ENCODE measurements at places on chromosomes 7 and 10.

GRCh38 chr7:101591504-101591903 lies 37.6 kb downstream of the MYL10 start:
- no peak for DNase-seq

DNA sequence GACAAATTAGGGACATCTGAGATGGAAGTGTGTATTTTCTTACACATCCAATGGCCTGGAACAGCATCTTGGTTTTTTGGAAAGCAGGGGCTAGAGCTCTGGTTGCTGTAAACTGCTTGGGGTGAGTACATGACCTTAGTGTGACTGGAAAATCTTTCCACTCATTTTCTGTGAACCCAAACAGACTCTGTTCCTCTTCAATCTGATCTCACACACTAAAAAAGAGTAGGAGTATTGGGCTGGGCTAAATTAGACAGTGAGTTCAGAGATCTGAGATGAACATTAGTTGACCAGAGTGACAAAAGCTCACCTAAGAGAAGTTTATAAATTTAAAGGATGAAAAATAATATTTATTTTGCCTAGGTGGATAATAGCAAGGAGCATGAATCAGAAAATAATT lies 59.2 kb downstream of the OR13A1 start:
- no peak for DNase-seq

- DNase-seq, result no peak
These were observed 282.4 kb downstream of the HPSE2 start for GRCh38 chr10:98953251-98953650.

DNA sequence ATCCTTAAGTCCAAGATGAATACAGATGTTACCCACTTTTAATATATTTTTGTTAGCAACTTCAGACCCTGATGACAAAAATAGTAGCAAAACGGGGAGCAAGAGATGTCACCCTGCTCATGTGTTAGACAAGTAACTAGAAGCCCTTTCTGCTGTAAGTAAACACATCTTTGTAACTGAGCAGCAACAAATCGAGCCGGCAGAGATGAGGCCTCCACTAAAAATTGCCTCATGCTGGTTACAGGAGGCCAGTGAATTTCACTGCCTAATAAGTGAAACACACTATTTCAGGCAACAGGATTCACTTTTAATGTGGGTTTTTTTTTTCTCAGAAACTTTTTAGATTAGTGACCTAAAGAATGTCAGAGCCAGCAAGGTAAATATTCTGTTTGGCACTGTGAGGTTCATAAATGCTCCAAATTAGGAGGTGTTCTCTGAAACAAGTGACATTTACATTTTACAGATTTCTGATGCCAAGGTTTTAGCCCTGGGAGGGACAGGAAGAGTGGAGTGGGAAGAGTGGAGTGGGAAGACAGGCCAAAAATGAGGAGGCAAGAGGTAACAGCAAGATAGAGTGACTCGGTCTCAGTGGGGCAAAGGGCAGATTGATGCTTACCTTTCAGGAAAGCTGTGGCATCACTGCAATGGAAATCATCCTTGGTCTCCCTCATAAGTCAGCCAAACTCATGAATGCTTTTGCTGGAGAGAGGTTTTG lies 53.6 kb upstream of the LRRC17 start:
- no peak for DNase-seq

GRCh38 chr7:157676456-157677255 lies 339.9 kb downstream of the DNAJB6 start:
- DNase-seq, result no peak

- no peak for DNase-seq
These were observed 24.9 kb downstream of the PAXIP1 start for GRCh38 chr7:154978017-154978416.

DNA sequence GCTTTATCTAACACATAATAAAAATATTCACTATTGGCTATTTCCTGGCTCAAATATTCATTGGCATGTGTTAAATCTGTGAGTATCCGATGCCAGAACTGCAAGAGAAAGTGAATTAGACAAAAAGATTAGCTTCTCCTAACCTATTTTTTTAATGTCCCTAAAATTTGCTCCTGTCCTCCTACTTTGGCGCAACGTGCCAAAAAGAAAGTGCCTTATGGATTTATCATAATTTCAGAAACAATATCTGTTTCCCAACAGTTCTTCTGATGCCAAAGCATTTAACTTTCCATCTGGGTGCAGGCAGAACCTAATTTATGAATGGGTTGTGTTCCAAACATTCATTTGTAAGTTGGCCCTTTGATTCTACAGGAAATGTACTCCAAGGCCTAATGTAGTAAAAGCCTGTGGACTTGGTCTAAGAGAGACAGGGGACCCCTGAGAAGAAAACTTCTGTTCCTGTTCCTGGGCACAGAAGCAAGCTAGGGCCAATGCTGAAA lies 15.4 kb downstream of the PIP4K2A start:
- DNase-seq, result no peak

DNA sequence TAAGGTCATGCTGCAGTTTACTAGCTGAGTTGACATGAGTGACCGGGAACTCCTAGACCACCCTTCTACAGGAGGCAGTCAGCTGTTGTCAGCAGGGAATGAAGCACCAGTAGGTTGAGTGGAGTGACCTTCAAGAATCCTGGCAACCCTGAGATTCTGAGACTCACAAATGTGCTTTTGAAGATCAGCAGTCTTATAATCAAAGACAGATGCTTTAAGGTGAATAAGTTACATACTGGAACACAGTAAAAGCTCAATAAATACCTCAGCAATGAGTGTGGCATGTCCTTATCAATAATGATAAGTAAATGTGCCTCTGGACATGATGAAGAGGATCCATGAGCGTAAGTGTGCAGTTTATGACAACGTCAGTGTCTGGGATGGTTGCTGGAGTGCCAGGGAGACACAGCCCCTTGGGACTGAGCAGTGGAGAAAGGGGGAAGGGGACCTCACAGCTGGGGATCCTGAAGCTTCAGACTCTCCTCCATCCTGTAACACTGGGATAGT lies 11.9 kb upstream of the OR6V1 start:
- no peak for DNase-seq

GRCh38 chr7:137408126-137408525 lies 64.6 kb upstream of the PTN start:
- DNase-seq, result no peak

- DNase-seq, result no peak
These were observed 399.7 kb upstream of the ETV1 start for GRCh38 chr7:14389181-14389591.

- peak; percentile 34 for DNase-seq
These were observed 196.8 kb downstream of the SKAP2 start for GRCh38 chr7:26667514-26668133.

- DNase-seq, result no peak
These were observed 214.3 kb downstream of the NRG3 start for GRCh38 chr10:82089327-82089726.

DNA sequence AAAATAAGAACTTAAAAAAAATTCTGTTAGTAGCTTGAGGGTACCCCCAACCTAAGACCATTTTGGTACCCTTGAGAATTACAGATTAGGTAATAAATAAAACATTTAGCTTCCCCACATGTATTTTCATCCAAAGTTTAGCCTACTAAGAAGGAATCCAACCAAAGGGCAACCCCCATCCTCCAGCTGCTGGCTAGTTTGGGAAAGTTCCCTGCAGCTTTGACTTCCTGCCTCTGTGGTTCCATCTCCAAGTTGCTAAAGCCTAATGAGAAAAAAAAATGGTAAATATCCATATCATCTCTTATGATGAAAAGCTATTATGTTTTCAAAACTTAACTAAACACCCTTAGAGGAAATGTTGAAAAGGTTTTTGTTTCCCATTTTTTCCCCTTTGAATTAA lies 547.2 kb downstream of the ANKRD7 start:
- DNase-seq, result no peak

DNA sequence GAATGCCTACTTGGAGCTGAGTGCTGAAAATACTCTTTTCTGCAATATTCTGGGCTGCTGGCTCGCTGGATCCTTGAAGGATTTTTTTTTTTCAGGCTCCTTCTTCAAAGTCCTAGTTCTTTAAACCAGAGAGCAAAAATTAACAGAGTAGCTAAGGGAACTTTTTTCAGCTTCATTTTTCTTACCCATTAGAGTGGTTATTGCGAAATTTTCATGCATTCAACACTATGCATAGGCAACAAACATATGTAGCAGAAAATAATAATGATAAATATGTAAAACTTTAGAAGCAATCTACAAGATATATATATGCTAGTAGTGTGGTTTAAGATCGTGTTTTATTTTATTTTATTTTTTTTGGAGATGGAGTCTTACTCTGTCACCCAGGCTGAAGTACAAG lies 264.6 kb downstream of the SFMBT2 start:
- DNase-seq, result no peak

DNA sequence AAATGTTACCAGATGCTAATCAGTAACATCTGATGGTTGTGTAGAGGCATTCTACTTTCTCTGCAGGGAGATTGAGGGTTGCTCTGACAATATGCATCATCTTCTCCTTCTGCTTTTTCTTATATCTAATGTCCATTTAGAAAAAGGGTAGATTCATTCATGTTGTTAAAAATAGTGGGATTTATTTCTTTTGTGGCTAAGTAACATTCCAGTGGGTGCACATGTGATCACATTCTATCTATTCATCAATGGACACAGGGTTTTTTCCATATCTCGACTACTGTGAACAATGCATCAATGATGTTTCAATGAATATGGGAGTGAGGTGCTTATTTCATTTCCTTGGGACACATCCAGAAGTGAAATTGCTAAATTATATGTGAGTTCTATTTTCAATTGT lies 103.9 kb downstream of the CRPPA start:
- DNase-seq, result no peak

DNA sequence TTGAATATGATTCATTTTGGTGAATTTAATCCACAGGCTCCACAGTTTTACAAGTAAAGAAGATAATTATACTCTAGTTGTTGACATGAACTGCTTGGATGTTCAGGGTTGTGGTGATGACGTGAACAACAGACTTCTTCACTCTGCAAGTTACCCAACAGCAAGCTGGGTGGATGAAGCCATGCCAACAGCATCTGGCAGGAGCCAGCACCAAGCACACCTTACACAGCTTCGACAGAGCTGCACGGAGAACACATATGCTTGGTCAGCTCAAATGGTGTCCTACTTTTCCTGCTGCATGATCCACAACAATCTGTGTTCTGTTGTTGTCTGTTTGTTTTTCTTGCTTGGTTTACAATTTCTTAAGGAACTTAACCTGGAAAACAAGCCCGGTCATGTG lies 9.8 kb downstream of the NOD1 start:
- DNase-seq, result no peak

GRCh38 chr7:70940597-70940996 lies 191.3 kb upstream of the GALNT17 start:
- DNase-seq, result no peak

DNA sequence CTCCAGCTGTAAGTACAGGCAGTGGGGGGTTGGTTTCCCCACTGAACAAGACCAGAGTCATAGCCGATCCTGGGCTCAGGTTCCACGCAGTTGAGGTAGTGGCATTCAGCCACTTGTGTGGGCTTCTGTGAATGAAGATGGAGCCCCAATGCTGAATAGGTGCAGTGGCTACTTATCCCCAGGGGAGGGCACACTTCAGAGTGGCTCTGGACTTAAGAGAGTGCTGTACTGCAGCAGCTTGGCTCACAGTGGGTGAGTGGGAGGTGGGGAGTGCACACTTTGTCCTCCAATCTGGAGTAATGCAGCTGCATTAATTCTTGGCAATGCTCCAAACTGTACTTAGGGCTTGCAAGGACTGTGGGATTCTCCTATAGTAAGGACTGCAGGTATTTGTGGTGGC lies 81.9 kb downstream of the BUB3 start:
- DNase-seq, result no peak

DNA sequence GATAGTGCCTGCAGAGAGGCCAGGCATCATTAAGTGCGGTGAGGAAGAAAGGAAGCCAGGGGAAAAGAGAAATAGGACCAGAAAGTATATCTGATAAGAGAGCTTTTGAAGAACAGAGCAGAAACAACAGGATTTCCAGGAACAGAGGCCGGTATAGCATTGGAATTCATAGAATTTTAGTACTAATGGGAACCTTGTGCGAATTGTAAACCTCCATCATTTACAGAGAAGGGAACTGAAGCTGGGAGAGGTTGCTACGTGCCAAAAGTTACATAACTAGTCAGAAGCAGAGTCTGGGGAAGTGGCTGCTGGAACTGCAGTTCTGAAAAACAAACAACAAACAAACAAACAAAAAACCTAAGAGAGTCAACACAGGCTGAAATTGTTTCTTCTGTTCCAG lies 5.4 kb upstream of the ZMYND11 start:
- no peak for DNase-seq

GRCh38 chr10:50554376-50554994 lies 69.3 kb downstream of the SGMS1 start:
- no peak for DNase-seq

- DNase-seq, result no peak
These were observed 3.8 kb downstream of the LDB3 start for GRCh38 chr10:86671985-86672710.

DNA sequence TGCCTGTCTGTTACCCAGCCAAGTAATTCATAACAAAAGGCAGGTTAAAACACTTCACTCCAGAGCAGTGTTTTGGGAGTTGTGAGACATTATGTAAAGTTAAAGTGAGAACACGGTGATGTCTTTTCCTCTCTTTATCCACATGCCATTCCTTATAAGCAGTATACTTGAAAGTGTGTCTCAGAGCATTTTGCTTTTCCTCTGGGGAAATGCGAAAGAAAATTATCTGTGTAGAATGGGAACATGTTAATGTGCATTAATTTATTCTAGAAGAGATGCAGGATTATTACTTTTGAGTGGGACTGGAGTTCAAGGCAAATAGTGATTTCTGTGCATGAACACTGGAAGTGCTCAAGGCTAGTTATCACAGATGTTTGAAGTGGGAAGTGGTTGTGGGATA lies 170.4 kb downstream of the PLXDC2 start:
- no peak for DNase-seq

GRCh38 chr7:137423321-137423720 lies 79.8 kb upstream of the PTN start:
- DNase-seq, result no peak

- DNase-seq, result no peak
These were observed 69.7 kb upstream of the TNS3 start for GRCh38 chr7:47651355-47652317.

DNA sequence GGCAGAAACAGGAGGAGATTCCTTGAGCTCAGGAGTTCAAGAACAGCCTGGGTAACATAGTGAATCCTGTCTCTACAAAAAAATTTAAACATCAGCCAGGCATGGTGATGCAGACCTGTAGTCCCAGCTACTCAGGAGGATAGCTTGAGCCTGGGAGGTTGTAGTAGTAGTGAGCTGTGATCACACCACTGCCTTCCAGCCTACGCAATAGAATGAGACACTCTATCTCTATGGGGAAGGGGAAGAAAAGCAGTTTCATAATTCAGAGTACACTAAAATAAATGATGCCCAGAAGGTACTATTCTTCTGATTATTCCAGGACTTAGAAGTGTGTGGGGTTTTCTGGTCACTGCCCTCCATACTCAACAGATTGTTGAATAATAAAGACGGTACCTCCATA lies 177.3 kb downstream of the KMT2E start:
- DNase-seq, result no peak

Data from C1 segment of cervical spinal cord (tissue), 14 donors.